ENCODE measurements at places on chromosomes 3 and 15.

- DNase-seq, result no peak
These were observed 79.8 kb downstream of the ADCY5 start for GRCh38 chr3:123369085-123369484.

- no peak for DNase-seq
These were observed 693.0 kb downstream of the NR2F2 start for GRCh38 chr15:97023488-97023844.

- DNase-seq, result no peak
These were observed 91.3 kb downstream of the PDE8A start for GRCh38 chr15:85072917-85073316.

- DNase-seq, result no peak
These were observed 22.1 kb downstream of the CNTN3 start for GRCh38 chr3:74592359-74592758.

DNA sequence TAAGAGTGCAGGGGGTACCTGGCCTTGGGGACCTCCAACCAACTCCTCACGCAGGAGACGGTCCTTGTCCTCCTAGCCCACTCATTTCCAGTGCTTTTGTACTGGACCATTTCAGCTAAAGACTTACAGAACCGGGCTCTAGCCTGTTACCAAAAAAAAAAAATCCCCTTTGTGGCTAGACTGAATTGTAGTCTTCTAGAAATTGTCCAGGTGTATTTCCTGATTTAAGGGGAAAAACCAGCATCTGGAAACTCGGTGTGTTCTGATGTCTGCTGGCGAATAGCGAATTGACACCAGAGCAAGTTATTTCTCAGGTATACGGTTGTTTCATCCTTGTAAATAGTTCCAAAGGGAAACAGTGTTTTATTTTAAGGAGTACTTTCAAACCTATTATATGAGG is 21.1 kb upstream of the MINDY4B start:
- no peak for DNase-seq

Data from HS-27A (cell line).